Calu3 (cell line): ENCODE measurements at places on chromosomes 2 and 18. TPM values are rescaled to one million over a fixed set of nuclear protein-coding genes. Genes with fewer than 3 reads are reported as not detected.

- no peak overlapping the region for H3K27ac ChIP-seq
- H3K4me3 ChIP-seq, result no peak overlapping the region
- peaks cover 9% of the 10 kb centered on the region for H3K36me3 ChIP-seq
Observed at GRCh38 chr18:27113358-27113757, 71.8 kb downstream of the CHST9 start.

GRCh38 chr18:3585656-3586509 is 135.9 kb downstream of the TGIF1 start:
- no peak overlapping the region for H3K4me3 ChIP-seq
- peaks cover 34% of the 10 kb centered on the region for H3K4me1 ChIP-seq
- H3K27ac ChIP-seq, result peak overlapping the region; percentile 73

DNA sequence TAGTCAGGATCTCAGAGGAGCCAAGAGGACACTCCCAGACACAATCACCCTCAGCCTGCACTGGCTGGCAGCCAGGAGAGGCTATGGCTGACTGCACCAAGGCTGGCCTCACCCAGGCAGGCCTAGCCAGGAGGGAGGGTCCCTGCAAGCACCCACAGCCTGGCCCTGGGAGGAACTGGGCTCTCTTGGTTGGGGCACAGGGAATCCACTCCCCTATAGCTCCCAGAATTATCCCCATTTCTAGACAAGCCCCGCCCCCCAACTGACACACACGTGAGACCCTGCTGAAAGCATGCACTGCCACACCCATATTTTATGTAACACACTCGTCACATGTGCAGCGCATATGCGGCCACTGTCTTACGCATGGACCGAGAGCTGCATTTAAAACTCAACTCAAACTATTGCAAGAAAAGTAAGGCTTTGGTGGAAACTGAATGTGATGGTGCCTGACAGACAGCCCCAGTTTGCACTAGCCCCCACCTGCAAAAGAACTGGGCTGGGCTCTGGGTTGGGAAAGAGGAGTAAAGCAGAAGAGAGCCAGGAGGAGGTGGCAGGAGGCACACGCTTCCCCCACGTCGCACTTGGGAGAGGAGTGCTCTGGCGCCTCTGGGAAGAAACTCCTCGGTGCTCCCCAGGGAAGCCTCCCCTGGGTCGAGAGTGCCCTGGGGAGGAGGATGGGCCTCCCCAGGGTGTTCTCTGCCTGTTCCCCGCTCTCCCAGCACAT is 28.9 kb upstream of the ARHGEF4 start:
- H3K36me3 ChIP-seq, result peaks cover 9% of the 10 kb centered on the region
- no peaks in the 10 kb centered on the region for H3K27me3 ChIP-seq
- no peak for DNase-seq
- H3K27ac ChIP-seq, result no peak overlapping the region
- H3K4me1 ChIP-seq, result peaks cover 21% of the 10 kb centered on the region
- no peak overlapping the region for H3K4me3 ChIP-seq

The CPO gene
- 0.40 TPM in 1 of 2 replicates, not detected in the other for total RNA-seq

The GAREM1 gene
- total RNA-seq, result 17.0 and 19.3 TPM in 2 replicates

The CYP27C1 gene
- total RNA-seq, result 0.07 TPM in 1 of 2 replicates, not detected in the other

The B4GALT6 gene
- 11.1 and 22.0 TPM in 2 replicates for total RNA-seq
